Kasumi-1 (cell line): ENCODE measurements at places on chromosomes 6 and 20.

- no peak for DNase-seq
Observed at GRCh38 chr6:61192610-61193009, 1093.4 kb downstream of the KHDRBS2 start.

DNA sequence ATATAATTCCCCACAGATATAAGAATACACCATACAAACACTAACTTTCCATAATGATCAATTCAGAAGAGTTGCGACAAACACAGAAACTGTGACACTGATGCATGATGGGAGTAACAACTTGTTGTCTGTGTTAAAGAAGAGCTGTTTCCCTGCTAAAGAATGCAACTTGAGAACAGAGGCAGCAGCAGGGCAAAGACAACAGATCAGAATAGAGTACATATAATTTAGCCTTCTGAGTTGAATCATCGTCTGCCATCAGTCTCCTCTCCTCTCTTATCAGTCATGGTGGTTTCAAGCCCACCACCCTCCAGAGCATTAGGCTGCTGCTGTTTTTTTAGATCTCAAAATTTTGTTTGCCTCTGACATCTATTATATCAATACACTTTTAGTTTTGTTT, 280.4 kb downstream of the UBE3D start:
- DNase-seq, result no peak

DNA sequence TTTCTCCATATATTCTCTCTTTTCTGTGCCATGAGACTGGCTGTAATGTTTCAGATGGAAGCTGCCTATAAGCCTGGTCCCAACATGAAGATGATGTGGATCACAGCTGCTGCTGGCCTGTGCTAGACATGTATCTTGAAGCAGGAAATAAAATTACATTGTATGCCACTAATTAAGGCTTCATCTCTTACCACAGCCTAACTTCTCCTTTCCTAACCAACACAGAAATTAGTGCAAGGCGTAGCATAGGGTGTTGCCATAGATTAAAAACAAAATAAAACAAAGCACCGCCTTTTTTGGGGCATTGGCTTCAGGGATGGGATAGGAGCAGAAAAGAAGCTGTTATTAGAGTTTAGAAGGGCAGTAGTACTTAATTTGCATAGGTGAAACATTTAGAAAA, 4.7 kb upstream of the SLC17A4 start:
- peak; percentile 62 for DNase-seq

- DNase-seq, result no peak
Observed at GRCh38 chr20:57957411-57958049, 247.7 kb upstream of the PMEPA1 start.

DNA sequence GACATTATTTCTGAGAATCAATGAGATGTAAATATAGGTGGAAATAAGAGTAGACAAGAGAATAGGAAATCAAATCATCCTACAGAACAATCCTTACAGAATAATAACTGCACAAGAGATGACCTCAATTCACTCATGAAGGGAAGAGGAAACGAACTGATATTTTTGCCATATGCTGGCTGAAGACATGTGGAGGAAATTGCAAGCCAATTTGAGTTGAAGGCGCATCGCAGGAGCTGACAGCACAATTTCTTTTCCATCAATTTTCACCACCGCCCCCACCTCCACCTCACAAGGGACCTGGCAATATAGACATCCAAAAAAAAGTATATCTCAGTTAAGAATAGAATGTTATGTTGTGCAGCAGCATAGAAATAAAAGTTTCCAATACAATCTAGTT, 20.3 kb downstream of the CITED2 start:
- DNase-seq, result no peak
